ENCODE measurements at places on chromosomes 12 and 14. TPM values are rescaled to one million over a fixed set of nuclear protein-coding genes. Genes with fewer than 3 reads are reported as not detected.

HOXC9 gene
- 5.7 TPM for total RNA-seq

KNTC1 gene
- 28.4 TPM for total RNA-seq

ANO4 gene
- 1.7 TPM for total RNA-seq

DDX55 gene
- 32.0 TPM for total RNA-seq

PLA2G1B gene
- total RNA-seq = not detected

NFKBIA gene
- 64.3 TPM for total RNA-seq

GRIP1 gene
- total RNA-seq = 2.9 TPM

SIX6 gene
- total RNA-seq = not detected

SLC17A8 gene
- not detected for total RNA-seq

TDRD9 gene
- 1.5 TPM for total RNA-seq

KRT77 gene
- not detected for total RNA-seq

PA2G4 gene
- 158 TPM for total RNA-seq

TMEM30B gene
- total RNA-seq = under 0.01 TPM

COCH gene
- not detected for total RNA-seq

ZFHX2 gene
- under 0.01 TPM for total RNA-seq

OASL gene
- 70.9 TPM for total RNA-seq

C12orf57 gene
- total RNA-seq = 66.3 TPM

CLEC6A gene
- total RNA-seq = not detected

EEF1AKMT3 gene
- total RNA-seq = 3.4 TPM

MANSC4 gene
- not detected for total RNA-seq

IFI27 gene
- 187 TPM for total RNA-seq

CLECL1 gene
- total RNA-seq = not detected

GPD1 gene
- total RNA-seq = not detected

MMP19 gene
- not detected for total RNA-seq

KRT83 gene
- not detected for total RNA-seq

LRP1-AS gene
- total RNA-seq = not detected

All from melanocyte of skin (primary cell).